ENCODE measurements at places on chromosomes 4 and X. TPM values are rescaled to one million over a fixed set of nuclear protein-coding genes. Genes with fewer than 3 reads are reported as not detected.

The TGIF2LX gene
- total RNA-seq = not detected

The SLC16A2 gene
- total RNA-seq = 18.9 TPM

The PITX2 gene
- total RNA-seq = 23.4 TPM

The ARR3 gene
- not detected for total RNA-seq

The GLRB gene
- 8.9 TPM for total RNA-seq

The AFF2 gene
- total RNA-seq = 6.1 TPM

The PNMA5 gene
- not detected for total RNA-seq

The HSD17B13 gene
- 0.22 TPM for total RNA-seq

The MAGIX gene
- total RNA-seq = 2.6 TPM

The FREM3 gene
- 0.13 TPM for total RNA-seq

The RRH gene
- total RNA-seq = 0.18 TPM

The MAGEA1 gene
- total RNA-seq = not detected

The GRIA3 gene
- 2.2 TPM for total RNA-seq

The EVC2 gene
- total RNA-seq = 6.3 TPM

The NLGN4X gene
- total RNA-seq = 3.1 TPM
